Stimulated activated CD4-positive, alpha-beta T cell treated with anti-CD3 and anti-CD28 coated beads, Interleukin-4, amount 100 ng/mL, for 1 hour (primary cell): ENCODE measurements at places on chromosomes 4 and X.

DNA sequence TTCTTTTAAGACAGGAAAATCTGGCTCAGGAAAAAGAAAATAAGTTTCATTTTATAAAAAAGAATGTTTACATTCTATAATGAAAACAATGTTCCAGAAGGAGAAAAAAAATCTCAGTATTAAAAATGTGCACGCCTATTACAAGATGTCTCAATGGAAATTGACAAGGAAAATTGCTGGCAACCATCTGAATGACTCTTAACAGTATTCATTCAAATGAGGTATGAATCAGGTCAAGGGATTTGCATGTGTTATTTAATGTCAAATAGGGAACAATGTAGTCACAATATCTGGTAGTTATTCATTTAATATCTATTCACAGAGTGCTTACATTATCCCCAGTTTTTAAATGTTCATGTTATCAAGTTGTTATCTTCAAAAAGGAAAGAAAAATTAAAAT, 208.4 kb upstream of the TRAM1L1 start:
- DNase-seq, result no peak

- no peak for DNase-seq
Observed at GRCh38 chrX:35726176-35726575, 72.0 kb upstream of the MAGEB16 start.

DNA sequence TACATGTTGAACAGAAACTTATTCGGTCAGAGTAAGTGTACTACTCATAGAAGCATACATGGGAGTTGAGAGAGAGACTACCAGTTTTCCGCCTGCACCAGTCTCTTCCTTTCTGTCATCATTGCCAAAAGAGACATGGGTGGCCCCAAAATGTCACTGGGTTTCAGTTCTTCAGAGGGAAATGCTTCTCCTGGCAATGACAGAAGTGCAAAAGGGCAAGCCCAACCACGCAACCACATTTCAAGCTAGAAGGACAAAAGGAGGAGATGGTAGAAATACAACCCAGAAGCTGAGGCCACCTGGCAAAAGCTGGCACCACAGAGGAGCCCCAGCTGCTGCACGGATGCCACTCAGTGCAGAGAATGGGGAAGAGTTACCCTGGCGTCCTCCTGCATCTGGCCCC, 320.1 kb downstream of the BCOR start:
- no peak for DNase-seq

DNA sequence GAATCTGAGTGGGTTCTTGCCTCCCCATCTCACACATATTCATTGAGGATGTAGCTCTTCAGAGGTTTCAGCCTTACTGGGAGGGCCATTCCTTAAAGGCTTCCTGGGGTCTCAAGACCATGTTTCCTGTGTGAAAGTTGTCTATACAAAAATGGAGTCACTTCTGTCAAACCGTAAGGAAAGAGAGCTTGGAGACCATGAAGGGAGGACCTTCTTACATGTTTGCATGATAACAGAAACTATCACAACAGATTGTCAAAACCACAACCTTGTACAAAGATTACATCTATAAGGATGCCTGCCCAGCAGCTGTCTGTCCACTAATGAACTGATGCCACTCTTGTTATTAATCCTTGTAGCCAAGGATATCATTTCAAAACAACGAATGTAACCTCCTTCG, 139.3 kb downstream of the PDE5A start:
- no peak for DNase-seq

GRCh38 chrX:17822351-17822750, 38.7 kb downstream of the RAI2 start:
- DNase-seq, result no peak

DNA sequence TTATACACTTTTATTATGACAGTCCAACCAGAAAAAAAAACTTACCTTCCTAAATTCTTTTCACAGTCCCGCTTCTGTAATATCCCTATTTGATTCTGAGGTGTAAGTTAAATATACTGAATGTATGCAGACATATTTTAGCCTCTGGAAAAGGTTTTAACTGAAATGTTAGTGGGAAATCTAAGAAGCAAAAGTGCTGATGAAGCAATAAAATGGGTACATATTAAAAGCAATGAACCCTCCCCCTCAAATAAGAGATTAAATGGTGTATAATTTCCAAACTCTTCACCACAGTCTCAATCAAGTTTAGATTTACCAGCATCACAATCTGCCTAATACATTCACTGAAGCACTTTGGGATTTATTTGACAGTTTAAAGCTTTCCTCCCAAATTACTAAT, 688.3 kb upstream of the DIAPH2 start:
- DNase-seq, result no peak

DNA sequence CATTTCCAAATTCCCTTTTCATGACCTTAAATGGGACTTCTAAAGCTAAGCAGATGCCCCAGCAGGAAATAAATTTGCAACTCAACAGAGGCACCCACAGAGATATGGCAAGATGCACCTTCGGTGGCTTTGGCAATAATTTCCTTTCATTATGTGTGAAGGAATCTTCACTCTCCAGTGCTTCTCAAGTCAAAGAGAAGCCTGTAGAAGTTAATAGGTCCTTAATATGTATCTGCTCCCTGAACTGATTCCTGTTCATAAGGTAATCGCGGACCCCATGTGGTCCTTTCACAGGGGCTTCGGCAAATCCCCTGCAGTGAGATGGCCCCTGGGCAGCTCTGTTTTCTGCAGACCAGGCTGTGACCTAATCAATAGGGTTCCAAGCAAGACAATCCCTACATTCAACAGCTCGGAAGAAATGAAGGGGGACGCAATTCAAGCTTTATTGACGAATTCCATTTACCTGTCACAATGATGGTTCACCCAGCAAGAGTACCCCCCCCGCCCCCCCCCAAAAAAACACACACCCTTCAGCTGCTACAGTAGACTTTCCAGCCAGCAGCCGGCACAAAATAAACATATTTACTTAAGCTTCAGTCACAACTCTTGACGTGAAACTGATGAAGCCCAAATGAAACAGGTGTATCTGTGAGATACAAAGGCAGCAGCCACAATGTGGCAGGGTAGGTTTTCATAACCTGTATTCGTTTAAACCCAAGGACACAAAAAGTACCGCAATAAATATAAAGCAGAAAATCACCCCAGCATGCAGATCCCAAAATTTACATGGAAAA, 35.3 kb downstream of the FAT1 start:
- no peak for DNase-seq

DNA sequence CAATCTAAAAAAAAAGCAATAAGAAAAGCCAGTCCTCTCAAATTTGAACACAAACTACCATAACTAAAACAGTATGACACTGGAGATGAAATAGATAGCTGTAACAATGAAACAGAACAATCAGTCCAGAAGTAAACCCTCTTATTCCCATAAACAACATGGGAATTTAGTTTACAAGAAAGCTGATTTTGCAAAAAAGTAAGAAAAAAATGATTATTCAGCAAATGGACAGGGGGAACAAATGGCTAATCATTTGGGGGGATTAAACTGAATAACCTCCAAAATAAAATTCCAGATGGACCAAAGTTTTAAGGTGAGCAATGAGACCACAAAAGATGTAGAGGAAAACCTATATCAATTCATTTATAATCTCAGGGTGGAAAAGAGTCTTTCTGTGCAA, 16.1 kb upstream of the SASH3 start:
- no peak for DNase-seq

- no peak for DNase-seq
Observed at GRCh38 chr4:48247142-48247877, 22.3 kb downstream of the TEC start.

- DNase-seq, result no peak
Observed at GRCh38 chrX:49271341-49271740, 1.7 kb downstream of the PPP1R3F start.

GRCh38 chr4:8515316-8516060, 64.7 kb upstream of the GPR78 start:
- DNase-seq, result no peak

GRCh38 chrX:72045141-72045540, 86.6 kb downstream of the RTL5 start:
- DNase-seq, result no peak

DNA sequence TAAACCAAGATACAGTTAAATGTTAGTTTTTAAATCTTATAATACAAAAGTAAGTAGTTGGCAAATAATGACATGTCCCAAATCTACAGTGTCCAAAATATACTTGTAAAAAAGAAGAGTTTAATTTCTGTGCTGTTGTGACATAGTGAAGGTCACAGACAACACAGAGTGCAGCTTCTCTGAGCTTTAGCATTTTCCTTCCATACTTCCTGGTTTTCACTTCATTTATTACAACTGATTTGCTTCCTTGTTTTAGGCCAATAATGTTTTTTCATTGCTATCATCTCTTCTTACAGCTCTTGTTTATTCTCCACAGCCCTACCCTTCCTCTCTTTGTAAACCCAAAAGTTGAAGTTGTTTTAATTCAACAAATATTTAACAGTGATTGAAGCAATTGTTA, 132.4 kb upstream of the TET2 start:
- DNase-seq, result no peak

DNA sequence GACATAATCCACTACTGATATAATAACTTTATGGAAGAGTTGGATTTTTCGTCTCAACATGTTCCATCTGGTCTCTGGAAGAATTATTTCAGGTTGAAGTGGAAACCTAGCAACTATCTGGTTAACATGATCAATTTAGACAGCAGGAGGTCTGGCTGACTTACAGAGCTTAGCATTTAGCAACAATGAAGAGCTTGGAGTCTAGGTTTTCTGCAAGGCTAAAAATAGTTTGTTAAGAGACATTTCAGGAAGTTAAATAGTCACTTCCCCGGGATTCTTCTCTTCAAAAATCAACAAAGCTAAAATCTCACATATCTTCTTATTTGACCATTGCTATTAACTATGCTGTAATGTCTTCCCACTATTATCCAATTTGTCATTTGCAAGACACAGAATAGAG, 418.6 kb upstream of the DIPK2B start:
- no peak for DNase-seq

GRCh38 chr4:185847352-185848097, 35.5 kb upstream of the SORBS2 start:
- no peak for DNase-seq

DNA sequence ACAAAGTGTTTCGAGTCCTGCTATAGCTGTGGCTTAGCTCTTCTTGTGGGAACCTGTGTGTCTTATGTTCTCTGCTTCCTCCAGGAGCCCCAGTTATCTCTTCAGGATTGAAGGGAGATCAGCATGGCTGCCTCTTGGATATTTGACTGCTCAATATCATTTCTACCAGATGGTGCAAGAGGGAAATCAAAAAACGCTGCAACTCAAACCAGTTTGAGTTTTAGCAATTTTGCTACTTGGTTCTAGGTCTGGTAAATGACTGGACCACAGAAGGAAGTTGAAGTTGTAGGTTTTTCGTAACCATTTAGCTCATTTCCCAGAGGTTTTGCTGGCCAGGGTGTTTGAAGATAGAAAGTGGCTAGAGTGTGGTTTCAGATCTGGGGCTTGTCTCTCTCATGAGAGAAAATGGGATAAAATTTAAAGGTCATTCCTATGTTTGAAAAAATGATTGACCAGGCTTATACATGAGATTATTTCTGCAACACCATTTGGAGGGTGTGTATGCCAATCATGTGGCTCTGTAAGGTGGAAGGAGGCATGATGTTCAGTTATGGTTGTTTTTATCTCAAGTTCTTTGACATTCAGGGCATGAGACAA, 210.4 kb downstream of the SPRY1 start:
- DNase-seq, result no peak

- DNase-seq, result no peak
Observed at GRCh38 chrX:153576961-153577360, 22.0 kb downstream of the CCNQ start.

DNA sequence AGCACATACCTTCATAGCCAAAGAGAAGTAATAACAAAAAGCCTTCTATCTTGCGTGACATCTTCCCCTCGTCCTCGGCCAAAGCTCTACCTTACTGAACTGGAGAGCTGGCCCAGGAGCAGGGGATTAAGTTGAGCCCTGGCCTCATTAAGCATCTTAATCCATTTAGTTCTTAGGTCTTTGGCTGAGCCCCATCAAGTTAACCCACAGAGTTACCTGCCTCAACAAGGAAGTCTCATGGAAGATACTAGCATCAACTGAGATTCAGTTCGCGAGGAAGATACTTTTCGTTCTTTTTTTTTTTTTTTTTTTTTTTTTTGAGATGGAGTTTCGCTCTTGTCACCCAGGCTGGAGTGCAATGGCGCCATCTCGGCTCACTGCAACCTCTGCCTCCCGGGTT, at the start of gene RS1:
Gene RS1, minus strand, starts transcription at position 101 of the 400 bp plus-strand sequence. Its CDS starts 40 bp downstream, at position 61.
- no peak for DNase-seq

- DNase-seq, result no peak
Observed at GRCh38 chrX:129808829-129809796, 29.4 kb downstream of the SASH3 start.

DNA sequence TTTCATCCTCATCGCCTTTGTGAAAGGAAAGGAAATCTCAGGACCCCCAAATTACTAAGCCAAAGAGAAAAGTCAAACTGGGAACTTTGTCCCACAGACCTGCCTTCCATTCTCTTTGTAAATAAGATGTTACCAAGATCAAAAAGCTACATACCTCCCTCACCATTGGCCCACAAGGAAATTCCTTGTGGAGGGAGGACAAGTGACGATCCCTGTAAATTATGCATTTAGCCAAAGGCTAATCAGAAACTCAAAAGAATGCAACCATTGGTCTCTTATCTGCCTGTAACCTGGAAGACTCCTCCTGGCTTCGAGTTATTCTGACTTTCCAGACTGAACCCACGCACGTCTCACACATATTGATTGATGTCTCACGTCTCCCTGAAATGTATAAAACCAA, 70.3 kb downstream of the SHOX start:
- DNase-seq, result no peak

DNA sequence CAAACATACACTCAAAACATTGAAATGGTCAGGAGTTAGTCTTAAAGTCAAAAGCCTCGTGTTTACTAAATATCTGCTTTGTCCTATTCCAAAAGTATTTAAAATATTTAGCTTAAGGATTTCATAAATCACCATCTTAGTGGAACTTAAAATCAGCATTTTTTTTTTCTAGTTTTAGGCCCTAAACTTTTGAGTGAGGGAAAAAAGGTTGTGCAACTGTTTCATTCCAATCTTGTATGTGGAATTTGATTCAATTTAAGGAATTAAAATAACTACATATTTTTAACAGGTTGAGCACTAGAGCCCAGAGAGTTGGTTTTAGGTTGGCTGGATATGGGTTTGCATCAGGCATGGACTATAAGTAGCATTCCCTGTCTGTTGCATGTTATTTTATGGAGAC, 35.7 kb upstream of the ANK2 start:
- DNase-seq, result no peak

DNA sequence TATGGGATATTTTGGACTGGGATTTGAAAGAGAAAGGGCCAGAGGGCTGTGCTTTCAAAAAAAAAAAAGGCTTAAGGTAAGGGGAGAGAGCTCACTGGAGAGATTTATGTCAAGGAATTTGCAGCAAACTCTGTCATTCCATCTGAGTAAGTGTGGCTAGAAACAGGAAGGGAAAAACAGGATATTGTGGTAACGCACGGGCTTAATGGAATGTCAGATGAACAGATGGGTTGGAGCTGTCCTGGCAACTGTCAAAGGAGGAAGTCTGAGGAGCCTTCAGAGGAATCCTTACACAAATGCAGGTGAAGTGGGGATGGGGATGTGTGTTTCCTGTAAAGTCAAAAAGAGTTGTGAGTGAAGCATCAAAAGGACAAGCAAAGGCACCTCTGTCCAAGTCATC, 15.1 kb upstream of the NKX3-2 start:
- DNase-seq, result no peak

- DNase-seq, result no peak
Observed at GRCh38 chr4:54066718-54067129, 2.3 kb upstream of the CHIC2 start.
